ENCODE measurements at places on chromosomes 7 and 10.

DNA sequence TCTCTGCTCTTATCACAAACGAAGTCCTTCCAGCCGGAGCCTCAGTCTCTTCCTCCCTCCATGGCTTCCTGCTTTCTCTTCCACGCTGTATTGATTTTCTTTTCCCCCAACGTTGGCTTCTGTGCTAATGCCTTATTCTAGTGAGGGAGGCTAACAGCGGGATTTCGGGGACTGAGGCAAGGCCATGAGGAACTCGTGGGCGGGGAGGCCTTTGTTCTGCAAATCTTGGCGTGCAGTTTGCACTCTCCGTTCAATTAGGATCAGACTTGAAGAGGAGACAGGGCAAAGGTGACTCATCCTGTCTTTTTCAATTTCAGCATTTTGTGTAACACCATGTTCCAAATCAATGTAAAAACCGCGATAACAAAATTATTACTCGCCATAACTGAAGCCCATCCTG lies 25.3 kb downstream of the EN2 start:
- DNase-seq = no peak

DNA sequence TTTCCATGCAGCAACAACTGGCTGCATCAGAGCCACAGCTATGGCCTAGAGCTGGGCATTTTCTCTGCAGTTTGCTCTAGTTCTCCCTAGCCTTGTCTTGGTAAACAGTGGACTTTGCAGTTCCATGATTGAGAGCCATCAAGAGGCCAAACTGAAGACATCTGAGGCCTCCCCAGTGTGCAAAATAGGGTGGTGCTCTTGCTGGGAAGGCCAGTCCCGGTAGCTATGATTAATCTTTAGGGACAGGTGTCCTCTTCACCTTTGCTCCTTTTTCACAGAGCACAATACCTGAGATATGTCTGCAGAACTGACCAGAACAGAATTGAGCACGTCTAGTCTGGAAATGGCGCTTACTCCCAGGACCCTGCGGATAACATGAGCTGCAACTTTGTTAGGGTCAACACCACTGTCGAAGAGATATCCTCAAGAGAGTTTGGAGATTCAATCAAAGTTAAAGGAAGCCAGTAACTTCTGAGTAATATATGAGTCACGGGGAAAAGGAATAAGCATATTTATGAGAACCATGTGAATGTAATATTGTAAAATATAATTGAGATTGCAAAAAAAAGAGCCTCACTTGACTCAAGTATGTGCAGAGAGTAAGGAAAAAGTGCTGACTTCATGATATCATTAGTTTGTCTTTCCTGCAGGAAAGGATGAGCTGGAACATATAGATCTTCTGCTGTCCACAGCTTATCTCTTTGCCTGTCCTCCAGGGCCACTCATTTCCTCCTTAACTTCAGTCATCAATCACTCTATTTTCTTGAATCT lies 76.7 kb downstream of the ANK3 start:
- DNase-seq = no peak

- DNase-seq = no peak
Measured at GRCh38 chr7:888081-889024, 12.0 kb downstream of the GET4 start.

GRCh38 chr7:12987238-12987637 lies 299.8 kb downstream of the ARL4A start:
- no peak for DNase-seq

- DNase-seq = no peak
Measured at GRCh38 chr7:111290982-111291381, 200.1 kb downstream of the LRRN3 start.

DNA sequence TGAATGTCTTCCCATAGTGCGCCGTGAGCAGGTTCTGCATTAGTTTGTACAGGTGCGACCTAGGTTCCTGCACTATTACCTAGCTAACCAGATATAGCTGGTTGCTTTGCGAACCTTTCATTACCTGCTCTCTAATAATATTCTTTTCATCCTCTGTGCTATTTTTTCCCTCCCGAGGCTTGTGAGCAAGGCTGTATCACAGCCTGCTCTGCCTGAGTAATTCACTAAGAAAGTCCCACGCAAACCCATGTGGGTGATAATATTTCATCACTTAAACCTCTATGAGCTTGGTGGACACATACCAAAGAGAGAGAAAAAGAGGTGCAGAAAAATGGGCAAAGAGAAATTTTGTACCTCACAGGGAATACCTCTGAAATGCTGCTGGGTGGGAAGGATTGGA lies 8.4 kb downstream of the INHBA start:
- no peak for DNase-seq

GRCh38 chr7:45977256-45977780 lies 56.2 kb upstream of the IGFBP3 start:
- DNase-seq = no peak

DNA sequence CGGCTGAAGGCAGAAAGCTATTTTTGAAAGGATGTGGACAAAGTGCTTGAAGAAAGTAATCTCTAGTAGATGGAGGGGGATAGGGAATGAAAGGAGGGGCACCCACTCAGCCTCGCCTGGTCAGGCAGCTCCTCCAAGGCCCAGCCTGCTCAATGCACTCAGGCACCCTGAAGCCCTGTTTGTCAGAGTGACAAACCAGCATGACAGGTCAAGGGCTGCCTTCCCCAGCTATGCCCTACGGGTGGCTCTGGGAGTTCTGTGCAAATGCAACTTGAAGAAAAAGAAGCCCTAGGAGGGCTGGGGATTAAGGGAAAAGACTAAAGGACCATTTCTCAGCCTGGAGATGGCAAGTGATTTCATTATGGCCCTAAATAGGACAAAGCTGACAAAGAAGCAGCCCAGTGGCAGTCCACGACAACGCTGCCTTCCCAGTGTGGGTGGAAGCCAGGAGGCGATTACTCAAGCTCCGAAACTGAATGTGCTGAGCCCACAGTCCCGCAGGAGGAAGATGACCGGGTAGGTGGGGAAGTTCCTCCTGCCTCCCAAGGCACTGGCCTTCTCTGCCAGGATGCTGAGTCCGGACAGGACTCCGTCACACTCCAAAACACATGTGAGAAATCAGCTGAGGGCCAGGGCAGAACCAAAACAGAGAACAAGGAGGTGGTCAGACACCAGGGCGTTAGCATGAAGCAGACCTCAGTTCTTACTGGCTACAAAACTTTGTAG lies 16.3 kb downstream of the LIPA start:
- no peak for DNase-seq

DNA sequence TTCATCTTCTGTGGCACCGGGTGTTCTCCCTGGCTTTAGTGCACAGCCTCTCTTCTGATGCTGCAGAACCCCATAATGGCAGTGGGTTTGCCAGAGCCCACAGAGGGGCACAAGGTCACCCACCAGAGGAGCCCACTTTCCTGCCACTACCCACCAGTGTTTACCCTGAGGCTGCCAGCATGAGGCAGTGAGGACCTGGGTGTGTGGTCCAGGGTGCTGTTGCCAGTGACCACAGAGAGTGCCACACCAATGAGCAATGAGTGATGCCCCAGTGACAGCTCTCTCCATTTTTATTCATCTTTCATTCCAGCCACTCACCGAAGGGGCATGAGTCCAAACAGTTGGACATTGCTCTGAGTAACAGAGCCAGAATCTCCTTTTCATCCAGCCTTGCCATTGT lies 34.8 kb downstream of the MTURN start:
- no peak for DNase-seq

DNA sequence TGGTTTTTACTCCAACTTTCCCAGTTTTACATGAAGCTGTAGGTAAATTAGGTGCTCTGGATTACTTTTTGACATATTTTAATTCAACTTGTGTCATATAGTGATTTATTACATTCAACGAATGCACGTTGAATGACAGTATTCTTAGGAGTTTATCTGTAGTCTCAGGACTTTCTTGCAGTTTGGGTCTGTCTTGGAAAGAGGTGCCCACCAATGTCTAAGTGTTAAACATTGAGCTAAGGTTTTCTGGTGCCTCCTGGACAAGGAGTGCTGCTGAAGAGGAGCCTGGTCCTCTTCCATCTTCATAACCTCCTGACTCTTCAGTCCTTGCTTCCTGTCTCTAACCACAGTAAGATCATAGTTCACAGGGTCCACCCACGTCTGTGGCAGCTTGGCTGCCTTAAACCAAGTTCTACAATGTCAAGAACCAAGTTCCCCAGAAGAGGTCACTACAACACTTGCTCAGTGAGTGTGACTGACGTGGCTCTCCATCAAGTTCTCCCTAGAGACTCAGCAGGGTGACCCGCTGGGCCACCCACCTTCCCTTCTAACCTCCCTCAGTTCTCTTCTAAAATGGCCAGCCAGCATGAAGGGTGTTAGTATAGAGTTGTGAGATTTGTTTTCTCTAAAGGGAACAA lies 6.1 kb downstream of the NPY start:
- DNase-seq = no peak

GRCh38 chr10:125448596-125448995 lies 234.4 kb downstream of the TEX36 start:
- no peak for DNase-seq

- no peak for DNase-seq
Measured at GRCh38 chr7:48298779-48299178, 127.5 kb downstream of the ABCA13 start.

GRCh38 chr10:76045174-76045573 lies 613.8 kb downstream of the LRMDA start:
- DNase-seq = no peak

GRCh38 chr7:20777377-20778062 lies 9.2 kb downstream of the SP8 start:
- DNase-seq = no peak

- no peak for DNase-seq
Measured at GRCh38 chr7:27106181-27106900, 3.9 kb upstream of the HOXA2 start.

GRCh38 chr7:30142710-30143109 lies 7.9 kb downstream of the MTURN start:
- DNase-seq = peak; percentile 36

GRCh38 chr10:50523357-50523756 lies 100.4 kb downstream of the SGMS1 start:
- DNase-seq = no peak

- no peak for DNase-seq
Measured at GRCh38 chr7:33646166-33646565, 259.2 kb upstream of the BMPER start.
